ENCODE measurements at places on chromosomes 1 and 21.

GRCh38 chr1:163163163-163163562, 39.6 kb downstream of the RGS5 start:
- DNase-seq: no peak

- no peak for DNase-seq
These were observed 19.2 kb downstream of the OLFML2B start for GRCh38 chr1:162004441-162004950.

- DNase-seq: no peak
These were observed 684.2 kb downstream of the LTN1 start for GRCh38 chr21:28308516-28308915.

- no peak for DNase-seq
These were observed 528.6 kb downstream of the NEGR1 start for GRCh38 chr1:71753746-71754145.

GRCh38 chr1:11640101-11640500, 14.1 kb downstream of the FBXO2 start:
- no peak for DNase-seq

DNA sequence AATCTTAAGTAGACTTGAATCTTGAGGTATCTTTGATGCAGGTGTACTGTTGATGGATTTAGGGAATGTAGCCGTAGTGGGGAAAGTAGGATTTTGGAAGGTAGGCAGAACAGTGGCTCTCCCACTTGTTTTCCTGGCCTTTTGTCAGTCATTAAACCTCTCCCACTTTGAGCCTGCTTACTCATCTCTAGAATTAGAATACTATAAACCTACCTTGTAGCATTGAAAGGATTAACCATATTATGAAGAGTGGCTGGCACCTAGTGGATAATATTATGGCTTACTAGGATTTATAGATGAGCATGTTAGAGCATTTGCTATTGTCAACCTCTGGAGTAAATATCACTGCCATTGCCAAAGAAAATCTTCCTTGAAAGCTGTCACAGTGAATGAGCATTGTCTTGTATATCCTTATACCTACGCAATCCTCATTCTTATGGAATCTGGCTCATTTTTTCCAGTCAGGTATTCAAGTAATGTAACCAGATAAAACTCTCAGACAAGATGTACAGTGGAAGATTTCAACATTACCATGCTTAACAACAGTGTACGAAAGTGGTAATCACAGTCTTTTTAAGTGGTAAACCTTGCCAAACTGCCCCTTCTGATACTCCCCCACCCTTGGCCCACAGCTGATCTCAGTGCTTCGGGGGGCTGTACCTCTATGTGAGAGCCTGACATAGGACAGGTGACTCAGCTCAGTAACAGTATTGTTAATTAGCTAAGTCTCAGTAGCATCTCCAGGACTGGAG, 44.4 kb downstream of the SH3GLB1 start:
- no peak for DNase-seq

- no peak for DNase-seq
These were observed 15.5 kb downstream of the LEPR start for GRCh38 chr1:65435987-65436386.

DNA sequence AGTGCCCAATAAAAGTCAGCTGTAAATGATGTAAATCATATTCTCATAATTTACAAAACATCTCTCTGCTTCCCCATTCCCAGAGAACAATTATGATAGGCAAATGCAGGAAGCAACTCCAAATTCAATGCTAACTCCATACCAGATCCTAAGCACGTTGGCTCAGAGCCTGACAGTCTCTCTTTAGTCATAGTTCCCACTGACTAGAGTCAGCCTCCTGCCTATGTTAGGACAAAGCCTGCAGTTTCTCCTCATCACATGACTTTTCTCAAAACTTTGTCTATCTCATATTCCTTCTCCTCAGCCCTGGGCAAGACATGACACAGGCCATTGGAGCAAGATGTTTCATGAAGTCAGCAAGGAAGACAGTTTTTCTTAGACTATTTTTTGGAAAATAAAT, 101.5 kb upstream of the COL24A1 start:
- no peak for DNase-seq

- no peak for DNase-seq
These were observed 17.7 kb upstream of the OBSCN start for GRCh38 chr1:228190182-228190581.

DNA sequence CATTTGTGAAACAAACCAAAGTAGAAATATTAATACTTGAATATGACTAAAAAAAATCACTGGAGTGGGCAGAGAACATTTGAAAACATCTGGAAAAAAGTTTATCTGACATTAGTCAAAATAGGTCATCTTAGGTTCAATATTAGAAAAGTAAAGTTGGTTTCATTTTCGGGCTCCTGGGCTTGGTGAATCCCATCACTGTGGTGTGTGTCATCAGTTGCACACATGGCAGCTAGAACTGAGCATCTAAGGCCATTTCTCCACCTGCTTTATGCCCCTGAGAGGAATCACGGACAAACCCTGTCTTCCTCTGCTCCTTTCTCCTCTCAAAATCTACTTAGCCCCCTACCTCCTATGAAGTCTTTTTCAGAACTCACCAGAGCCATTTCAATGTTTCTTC, 5.4 kb downstream of the HSD11B1 start:
- DNase-seq: no peak
